ENCODE measurements at places on chromosomes 6 and 20.

DNA sequence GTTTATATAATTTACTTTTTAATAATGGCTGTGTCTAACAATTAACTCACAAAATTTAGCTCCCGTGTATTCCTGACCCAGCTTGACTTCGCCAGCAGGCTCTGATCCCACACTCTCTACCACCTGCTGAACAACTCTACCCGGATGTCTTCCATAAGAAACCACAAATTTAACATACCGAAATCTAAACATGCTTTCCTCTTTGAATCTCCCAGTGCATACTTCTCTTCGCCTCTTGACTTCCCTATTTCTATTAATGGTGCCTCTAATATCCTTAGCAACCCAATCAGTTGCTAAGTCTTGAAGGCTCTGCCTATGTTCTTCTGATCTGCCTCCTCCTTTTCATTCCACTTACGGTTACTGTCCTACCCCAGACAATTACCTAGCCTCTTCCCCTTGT, 4.6 kb upstream of the MYB start:
- DNase-seq, result no peak

DNA sequence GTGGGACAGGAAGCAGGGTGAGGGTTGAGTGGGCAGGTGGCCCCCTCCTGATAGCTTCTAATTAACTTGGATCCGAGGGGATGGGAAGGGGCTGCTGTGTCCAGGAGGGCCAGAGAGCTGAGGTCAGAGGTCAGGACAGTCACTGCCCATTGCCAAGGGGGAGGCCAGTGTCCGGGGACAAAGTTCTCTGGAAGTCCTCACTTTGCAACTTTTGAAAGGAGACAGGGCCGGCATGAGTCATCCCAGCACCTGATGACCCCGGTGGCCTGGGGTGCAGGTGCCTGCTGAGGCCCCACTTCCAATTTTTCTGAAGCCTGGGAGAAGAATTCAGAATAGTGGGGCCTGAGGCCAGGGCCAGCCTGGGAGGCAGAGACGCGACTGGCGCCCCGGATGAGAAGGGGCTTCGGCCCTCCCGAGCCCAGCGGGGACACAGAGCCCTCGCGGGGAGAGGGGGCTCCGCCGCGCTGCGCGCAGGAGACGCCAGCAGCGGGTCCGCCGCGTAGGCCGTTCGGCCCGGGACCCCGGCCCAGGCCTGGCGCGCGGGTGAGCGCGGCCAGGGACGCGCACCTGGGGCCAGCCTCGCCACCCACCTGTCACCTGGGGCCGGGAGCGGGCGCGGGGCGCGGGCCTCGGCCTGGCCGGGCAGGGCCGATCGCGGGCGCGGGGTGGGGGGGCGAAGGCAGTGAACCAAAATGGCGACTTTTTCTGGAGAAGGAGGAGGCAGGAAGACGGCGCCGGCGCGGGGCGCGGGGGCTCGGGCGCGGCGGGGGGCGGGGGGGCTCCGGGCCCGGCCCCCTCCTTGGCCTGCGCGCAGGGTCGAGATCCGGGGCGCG, 586 bp downstream of the ZNF512B start:
- peak; percentile 23 for DNase-seq

GRCh38 chr6:4091941-4092340, 13.0 kb upstream of the FAM217A start:
- DNase-seq, result no peak

DNA sequence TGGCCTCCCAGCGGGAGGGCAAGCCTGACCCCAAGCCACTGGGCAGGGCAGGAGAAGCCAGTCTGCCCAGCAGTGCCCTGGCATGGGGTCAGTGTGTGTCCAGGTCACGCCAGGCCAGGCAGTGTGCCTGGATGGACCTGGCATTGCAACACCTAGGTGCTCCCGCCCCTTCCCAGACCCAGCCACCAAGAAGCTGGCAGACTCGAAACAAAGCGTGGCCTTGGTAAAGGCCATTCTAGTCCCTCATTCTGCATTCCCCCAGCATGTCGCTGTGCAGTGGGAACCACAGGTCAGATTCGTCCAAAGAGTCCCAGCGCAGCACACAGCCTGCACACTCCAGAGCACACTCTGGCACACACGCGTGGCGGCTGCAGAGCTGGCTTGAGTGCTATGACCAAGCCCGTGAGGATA, 19.3 kb upstream of the APMAP start:
- DNase-seq, result no peak

DNA sequence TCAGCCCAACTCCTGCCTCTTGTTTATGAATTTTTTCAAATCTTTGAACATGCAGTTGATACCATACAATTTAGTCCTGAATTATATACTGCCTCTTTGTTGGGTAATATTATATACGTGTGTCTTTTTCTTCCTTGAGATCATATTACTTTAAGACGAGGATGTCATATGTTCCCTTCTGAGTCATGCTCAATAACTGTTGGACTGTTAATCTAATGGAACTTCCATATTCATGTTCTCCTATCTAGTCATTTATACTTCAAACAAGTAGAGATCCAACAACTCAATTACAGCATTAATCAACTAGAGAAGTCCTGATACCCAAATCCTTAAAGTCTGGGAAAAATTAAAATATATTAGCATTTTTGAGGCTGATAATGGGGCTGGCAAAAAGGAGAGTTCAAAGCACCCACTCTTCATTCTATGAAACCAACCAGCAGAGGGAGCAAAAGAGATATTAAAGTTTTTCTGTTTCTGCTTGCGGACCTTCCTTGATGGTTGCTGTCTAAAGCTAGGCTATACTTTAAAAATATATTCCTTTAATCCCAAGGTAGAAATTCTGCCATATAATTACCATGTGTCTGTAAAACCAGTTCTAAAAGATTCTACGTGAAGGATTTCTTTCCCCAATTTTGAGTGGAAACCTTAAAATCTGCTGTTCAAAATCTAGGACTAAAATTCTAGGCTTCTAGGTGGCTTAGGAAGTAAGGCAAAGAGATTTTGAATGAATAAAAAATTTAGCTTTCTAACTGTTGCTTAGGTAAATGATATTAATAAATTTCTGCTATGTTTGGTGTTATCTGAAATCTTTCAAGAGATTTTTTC, 498.9 kb downstream of the BCKDHB start:
- peak; percentile 4 for DNase-seq

- DNase-seq, result no peak
Observed at GRCh38 chr20:47201074-47201730, 155.3 kb downstream of the ZMYND8 start.

GRCh38 chr20:4681991-4682401, 39.7 kb upstream of the PRND start:
- no peak for DNase-seq

- DNase-seq, result no peak
Observed at GRCh38 chr6:120355822-120356221, 978.5 kb downstream of the TBC1D32 start.

- DNase-seq, result no peak
Observed at GRCh38 chr6:33452496-33452895, 1.9 kb upstream of the ZBTB9 start.

- no peak for DNase-seq
Observed at GRCh38 chr20:15395457-15395856, 1058.0 kb upstream of the FLRT3 start.

DNA sequence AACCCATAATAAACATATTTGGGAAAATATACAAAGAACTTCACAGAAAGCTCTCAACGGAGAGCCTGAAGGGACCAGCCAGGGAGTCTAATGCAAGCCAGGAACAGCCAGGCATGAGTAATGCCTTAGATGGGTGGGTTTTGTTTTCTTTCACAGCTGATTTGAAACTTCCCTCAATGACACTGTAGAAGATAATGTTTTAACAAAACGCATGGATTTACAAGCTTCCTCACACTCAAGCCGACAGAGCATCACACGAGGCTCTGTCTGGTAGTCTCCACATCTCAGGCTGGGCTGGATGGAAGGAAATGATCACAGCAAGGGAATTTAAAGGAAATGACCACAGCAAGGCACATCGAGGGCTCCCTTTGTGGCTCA, 113.9 kb downstream of the GMPR start:
- DNase-seq, result no peak

DNA sequence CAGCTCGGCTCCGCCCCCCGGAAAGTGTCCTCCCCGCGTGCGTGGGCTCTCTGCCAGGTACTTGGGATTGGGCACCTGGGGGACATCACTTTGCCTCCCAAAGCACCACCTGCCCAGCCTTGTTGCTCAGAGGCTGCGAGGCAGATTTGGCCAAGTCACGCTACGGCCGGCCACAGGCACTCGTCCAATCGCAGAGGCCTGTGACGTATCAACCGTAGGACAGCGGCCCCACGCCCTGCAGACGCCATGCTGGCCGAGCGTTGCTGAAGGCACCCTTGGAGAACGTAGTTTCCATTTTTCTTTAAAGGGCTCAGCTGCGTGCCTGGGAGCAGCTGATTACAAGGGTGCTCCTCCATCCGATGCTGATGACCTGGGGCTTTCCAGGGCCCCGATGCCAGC, 3.1 kb downstream of the NTSR1 start:
- peak; percentile 80 for DNase-seq

- DNase-seq, result no peak
Observed at GRCh38 chr6:128848212-128848935, 34.6 kb upstream of the LAMA2 start.

- DNase-seq, result peak; percentile 3
Observed at GRCh38 chr6:15441215-15441868, 195.5 kb downstream of the JARID2 start.

DNA sequence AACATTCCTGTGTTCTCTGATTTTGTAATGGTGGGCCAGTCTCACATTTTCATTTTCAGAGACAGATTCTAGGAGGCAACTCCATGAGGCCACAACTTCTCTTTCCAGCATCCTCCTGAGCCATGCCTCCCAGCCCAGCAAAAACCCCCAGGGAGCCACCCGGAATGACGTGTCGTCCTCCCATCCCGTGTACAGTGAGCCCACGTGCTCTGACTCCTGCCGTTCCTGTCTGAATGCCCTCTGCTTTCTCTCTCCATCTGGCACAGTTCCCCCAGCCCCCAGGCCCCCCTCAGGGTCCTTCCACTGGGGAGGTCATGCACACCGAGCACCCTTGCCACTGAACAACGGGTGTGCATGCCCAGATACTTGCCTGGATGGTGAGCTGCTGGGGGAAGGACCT, 38.0 kb downstream of the C20orf203 start:
- peak; percentile 35 for DNase-seq

GRCh38 chr20:59560588-59561227, 43.6 kb upstream of the PHACTR3 start:
- DNase-seq, result no peak

GRCh38 chr6:62998022-62998421, 213.2 kb upstream of the FKBP1C start:
- no peak for DNase-seq

DNA sequence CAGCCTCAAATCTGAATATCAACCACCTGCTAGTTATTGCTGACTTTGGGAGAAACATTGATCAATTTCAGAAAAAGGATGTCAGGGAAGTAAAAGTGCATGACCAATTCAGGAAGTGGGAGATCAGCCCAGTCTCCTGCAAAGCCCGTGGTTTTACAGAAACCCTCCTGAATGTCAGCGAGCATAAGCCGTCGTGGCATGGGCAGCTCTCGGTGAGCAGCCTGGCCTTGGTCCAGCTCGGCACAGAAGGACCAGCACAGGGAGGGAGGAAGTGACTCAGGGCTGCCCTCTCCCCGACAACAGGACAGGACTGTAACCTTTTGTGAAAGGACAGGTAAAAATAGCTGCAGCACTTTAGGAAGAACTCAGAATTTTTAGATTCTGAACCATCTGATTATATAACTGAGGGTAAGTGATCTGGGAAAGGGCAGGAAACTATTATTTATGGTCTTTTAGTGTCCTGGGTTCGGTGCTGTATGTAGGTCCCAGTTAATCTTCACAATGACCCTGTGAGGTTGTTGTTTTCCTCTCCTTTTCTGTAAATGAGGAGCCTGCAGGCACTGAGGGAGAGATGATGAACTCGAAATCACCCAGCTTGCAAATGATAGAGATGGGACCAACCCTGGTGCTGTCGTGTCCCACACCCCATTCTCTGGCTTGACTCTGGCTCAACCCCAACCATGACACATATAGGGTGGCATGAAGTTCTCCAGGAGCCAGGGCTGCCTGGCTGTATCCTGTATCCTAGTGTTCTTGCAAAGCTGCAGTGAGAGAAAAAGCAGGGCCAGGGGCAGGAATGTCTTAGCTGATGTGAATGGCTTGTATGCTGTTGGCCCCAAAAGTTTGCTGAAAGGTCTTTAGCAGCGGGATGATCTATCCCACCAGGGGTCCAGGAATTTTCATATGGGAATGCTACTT, 37.6 kb downstream of the NRN1 start:
- DNase-seq, result no peak

DNA sequence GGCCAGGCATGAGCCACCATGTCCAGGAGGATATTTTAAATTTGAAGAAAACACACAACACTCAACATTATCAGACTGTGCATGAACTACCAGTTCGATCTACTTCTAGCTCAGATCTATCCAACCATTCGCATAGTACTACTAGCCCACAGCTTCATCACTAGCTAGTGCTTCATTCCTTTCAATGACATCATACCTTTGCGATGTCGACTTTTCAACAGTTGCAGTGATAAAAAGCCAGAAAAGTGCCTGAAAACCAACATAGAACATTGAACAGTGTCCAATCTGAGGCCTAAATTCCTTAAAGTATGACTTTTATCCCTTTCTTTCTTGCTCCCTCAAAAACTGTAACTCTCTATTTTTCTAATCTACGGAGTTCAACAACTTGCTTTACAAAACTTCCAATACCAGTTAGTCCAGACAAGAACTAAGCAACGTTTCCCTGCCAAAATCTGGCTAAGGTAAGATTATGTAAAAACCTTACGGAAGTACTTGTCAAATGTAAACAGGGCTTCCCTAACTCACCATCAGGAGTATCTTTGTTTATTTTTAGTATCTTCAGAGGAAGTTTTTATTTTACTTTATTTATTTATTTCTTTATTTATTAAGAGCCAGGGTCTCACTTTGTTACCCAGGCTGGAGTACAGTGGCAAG, 434.0 kb upstream of the JARID2 start:
- no peak for DNase-seq
